ENCODE measurements at places on chromosomes 5 and 9. TPM values are rescaled to one million over a fixed set of nuclear protein-coding genes. Genes with fewer than 3 reads are reported as not detected.

The TERT gene
- total RNA-seq: 3.2 TPM

The GABRP gene
- not detected for total RNA-seq

The ISL1 gene
- total RNA-seq: not detected

The NUTM2F gene
- total RNA-seq: not detected

The ACSL6 gene
- not detected for total RNA-seq

The ERAP2 gene
- 1.3 TPM for total RNA-seq

The CRHBP gene
- 0.21 TPM for total RNA-seq

The CARD6 gene
- total RNA-seq: 3.8 TPM

The PCDHAC1 gene
- total RNA-seq: 1.9 TPM

The FBLL1 gene
- total RNA-seq: not detected

The LCN6 gene
- total RNA-seq: not detected

The PCSK1 gene
- 0.67 TPM for total RNA-seq

The FBP2 gene
- total RNA-seq: not detected

The PRSS3 gene
- total RNA-seq: 15.2 TPM

The GRIN1 gene
- total RNA-seq: 0.52 TPM
